ENCODE measurements at places on chromosomes 5 and 9.

DNA sequence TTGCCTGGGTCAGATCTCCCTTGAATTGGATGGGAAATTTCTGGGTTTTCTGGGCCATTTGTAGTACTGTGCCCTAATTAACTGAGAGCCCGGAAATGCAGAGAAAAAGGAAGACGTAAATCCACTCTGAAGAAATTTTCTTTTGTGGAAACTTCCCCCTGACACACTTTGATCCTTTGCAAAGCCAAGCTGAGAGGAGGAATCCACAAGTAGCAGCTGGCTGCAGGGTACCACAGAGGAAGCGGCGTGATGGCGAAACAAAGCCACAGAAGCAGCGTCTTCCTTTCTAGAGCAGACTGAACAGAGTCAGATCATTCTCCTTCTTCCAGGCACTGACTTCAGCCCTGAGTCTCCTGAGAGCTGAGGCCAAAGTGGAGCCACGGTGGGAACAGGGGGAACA, 47.1 kb upstream of the ZNF354A start:
- DNase-seq: no peak

DNA sequence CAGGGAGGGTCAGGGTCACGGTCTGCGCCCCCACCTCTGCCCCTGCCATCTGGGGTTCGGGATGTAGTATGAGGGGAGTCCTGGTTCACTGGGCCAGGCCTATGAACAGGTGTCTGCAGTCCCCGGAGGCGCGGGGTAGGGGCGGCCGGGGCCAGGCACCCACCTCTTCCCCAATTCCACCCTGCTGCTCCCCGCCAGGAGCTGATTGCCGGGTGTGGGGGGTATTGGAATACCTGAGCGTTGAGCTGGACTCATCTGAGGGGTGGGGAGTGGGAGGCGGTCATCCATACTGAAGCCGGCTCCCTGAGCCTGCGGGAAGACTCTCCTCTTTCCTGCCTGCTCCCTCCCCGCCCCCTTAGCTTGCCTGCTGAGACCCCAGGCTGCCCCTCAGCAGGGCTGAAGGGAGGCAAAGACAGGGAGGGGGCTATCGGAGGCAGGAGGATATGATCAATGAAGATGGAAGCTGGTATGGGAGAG, 679 bp downstream of the SLC6A7 start:
- no peak for DNase-seq

DNA sequence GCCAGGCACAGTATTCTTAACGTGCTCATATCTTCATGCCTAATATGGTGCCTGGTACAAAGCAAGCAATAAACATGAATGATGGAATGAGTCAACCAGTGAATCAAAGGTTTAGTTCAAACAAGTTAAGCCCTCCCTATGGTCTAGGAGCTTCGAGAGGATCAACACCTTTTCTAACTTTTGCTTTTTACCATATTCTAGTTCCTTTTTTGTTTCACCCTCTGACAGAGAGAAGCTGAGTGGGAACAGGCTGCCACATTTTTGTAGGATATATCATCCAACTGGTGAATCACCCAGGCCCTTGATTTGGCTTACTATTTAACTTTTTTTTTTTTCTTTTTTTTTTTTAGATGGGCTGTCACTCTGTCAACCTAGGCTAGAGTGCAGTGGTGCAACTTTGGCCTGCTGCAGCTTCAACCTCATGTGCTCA, 39.3 kb upstream of the TNC start:
- DNase-seq: peak; percentile 96

GRCh38 chr5:113271745-113272454, 162.9 kb downstream of the TSSK1B start:
- no peak for DNase-seq

- no peak for DNase-seq
Measured at GRCh38 chr5:15001517-15001916, 129.9 kb upstream of the ANKH start.

- DNase-seq: no peak
Measured at GRCh38 chr9:28547527-28547926, 974.2 kb upstream of the C9orf72 start.

GRCh38 chr5:62275581-62275980, 30.4 kb upstream of the KIF2A start:
- no peak for DNase-seq

GRCh38 chr5:82277613-82277986, 554 bp downstream of the RPS23 start:
- DNase-seq: no peak

GRCh38 chr9:129755151-129755550, 2.3 kb upstream of the PTGES start:
- DNase-seq: no peak

GRCh38 chr9:86546712-86547111, 192.5 kb upstream of the TUT7 start:
- DNase-seq: no peak

GRCh38 chr5:74199005-74199404, 441.5 kb downstream of the ENC1 start:
- no peak for DNase-seq

DNA sequence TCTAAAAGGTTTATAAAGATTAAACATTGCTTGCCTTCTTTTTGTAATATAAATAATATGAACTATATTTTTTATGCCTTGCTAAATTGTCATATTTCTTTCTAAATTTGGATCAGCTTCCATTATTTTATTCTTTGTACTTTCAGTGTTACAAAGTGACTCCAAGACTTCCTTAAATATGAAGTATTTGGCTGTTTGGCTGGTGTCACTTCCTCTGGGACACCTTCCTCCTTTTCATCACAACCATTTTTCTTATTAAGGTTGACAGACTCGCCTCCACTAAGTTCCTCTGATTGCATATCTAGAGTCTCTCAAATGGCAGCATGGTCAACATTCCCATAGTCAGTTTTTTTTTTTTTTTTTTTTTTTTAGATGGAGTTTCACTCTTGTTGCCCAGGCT, 73.8 kb upstream of the SLC1A1 start:
- no peak for DNase-seq

DNA sequence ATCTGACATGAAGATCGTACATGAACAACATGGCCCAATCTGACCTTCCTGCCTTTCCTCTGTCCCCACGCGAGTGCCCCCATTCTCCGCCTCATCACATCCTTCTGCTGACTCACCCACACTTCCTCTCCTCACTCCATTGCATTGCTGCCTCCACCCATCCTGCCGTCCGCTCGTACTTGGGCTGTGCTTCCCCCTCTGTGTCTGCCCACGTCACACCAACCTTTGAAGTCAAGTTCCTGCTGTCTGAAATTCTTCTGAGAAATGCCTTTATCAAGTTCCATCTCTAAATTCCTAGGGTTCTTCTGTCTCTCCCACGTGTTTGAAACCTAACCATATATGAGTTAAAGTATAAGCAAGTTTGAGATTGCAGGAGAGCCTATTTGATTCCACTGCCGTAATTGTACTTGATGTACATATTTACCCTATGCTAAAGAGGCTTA, 18.0 kb upstream of the STARD4 start:
- DNase-seq: peak; percentile 90

DNA sequence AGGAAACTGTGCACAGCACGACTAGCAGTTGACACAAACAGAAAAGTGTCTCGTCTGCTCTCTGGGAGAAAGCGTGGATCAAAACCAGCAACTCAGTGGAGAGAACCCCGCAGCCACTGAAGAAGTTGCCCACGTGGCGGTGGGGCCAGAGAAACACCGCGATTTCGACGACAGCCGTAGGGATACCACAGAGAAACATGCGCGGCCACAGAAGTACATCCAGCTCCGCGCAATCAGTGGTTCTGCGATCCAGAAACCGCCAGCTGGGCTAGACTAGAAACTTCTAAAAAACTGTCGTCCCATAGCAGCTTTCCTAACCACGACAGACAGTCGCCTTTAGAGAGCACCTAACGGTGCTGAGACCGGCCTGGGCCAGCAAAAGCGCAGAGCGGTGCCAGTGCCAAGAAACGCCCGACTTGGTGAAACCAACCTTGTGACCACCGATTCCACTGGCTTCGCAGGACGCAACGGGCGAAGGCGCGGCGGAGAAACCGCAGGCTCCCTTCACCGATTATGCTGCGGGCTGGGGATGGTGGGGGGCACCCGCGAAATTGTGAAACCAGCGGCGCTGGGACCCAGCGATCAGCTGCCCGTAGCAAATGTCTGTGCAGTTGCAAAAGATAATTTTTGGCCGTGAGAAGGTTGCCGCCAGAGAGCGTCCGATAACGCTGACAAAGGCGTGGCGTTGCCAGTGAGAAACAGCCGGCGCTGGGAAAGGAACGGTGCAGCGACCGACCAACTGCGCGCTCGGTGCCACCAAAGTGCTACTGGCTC, 2.7 kb upstream of the ANXA2R start:
- peak; percentile 47 for DNase-seq

- DNase-seq: no peak
Measured at GRCh38 chr9:134181648-134182034, 17.3 kb upstream of the RNU6ATAC start.

GRCh38 chr5:964821-965220, 43.8 kb upstream of the NKD2 start:
- no peak for DNase-seq

- no peak for DNase-seq
Measured at GRCh38 chr5:147689426-147689825, 93.1 kb downstream of the JAKMIP2 start.

DNA sequence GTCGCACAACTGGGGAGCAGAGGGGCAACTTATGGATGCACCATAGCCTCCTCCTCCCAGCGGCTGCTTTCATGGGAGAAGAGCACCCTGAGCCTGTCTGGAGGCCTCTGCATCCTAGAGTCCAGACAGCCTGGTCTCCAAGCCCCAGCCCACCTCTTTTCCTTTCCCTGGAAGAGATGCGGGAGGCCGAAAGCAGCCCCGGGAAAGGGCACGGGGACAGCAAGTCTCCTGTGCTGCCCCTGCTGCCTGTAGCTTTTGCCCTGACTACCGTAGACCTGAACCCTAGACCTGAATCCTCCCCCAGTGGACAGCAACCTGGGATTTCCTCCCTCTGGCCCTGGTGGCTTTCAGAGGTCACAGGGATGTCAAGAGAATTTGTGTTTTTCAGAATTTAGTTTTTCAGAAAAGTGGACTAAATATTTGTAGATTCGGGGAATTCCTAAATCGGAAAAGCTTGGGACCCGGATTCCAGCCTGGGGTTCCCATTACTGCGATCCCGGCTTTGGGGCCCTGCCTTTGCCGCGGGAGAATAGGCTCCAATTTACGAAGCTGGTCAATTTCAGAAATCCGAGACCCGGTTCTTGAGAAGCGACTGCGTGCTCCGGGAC, 4.3 kb upstream of the PITX1 start:
- DNase-seq: no peak

DNA sequence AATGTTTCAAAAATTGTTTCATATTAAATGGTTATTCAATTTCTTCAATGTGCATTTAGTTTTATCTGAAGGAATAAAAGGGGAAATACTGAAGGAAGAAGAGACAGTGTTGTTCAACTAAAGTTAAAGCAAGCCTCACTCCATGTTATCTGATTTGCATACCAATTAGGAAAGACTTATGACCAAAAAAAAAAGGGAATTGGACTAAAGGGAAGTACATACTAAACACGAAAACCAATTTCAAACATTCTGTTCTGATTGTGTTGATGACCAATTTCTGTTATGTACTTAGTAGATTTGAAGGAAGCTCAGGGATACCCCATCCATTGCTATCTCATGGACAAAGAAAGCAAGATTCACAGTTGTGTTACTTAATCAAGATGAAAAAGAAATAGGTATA, 4.9 kb upstream of the GAPT start:
- no peak for DNase-seq

- no peak for DNase-seq
Measured at GRCh38 chr5:74123929-74124328, 497.9 kb downstream of the ARHGEF28 start.

- no peak for DNase-seq
Measured at GRCh38 chr5:176879663-176880361, 19.3 kb downstream of the HK3 start.

Measured in renal cortical epithelial cell (primary cell).